ENCODE measurements at places on chromosomes 3 and 15. TPM values are rescaled to one million over a fixed set of nuclear protein-coding genes. Genes with fewer than 3 reads are reported as not detected.

Gene CCR8
- not detected for total RNA-seq

Gene SENP5
- total RNA-seq, result 28.7 TPM

Gene IL5RA
- under 0.01 TPM for total RNA-seq

Gene CYP1A1
- total RNA-seq, result 0.32 TPM

Gene SOX2
- not detected for total RNA-seq

Gene BCHE
- 10.4 TPM for total RNA-seq

Gene RBPMS2
- total RNA-seq, result not detected

Gene GOLGA8R
- 2.7 TPM for total RNA-seq

Gene SEMA6D
- total RNA-seq, result 4.9 TPM

Gene TMCO5A
- total RNA-seq, result not detected

Gene STX19
- total RNA-seq, result not detected

Gene TMOD3
- 37.0 TPM for total RNA-seq

Gene SQOR
- 67.3 TPM for total RNA-seq

Gene EFCC1
- under 0.01 TPM for total RNA-seq

Gene TEX55
- not detected for total RNA-seq

Gene CPNE9
- total RNA-seq, result not detected

Gene RPL4
- total RNA-seq, result 1,294 TPM

Gene ZFAND6
- 154 TPM for total RNA-seq

Gene OR5H1
- total RNA-seq, result not detected

Gene GP9
- not detected for total RNA-seq

Gene TM4SF18
- total RNA-seq, result under 0.01 TPM

Gene LIPH
- total RNA-seq, result under 0.01 TPM

Gene CLRN1
- total RNA-seq, result not detected

Gene NR1I2
- under 0.01 TPM for total RNA-seq

Gene UPK1B
- total RNA-seq, result under 0.01 TPM

Gene ARL14
- total RNA-seq, result not detected

Gene PLA2G4F
- under 0.01 TPM for total RNA-seq

Gene USP8
- 33.3 TPM for total RNA-seq

Gene COL8A1
- 18.3 TPM for total RNA-seq

Gene GOLGA8G
- total RNA-seq, result not detected

Measured in bronchial smooth muscle cell (primary cell).